ENCODE measurements at places on chromosomes 5 and 9. TPM values are rescaled to one million over a fixed set of nuclear protein-coding genes. Genes with fewer than 3 reads are reported as not detected.

- no peaks in the 10 kb centered on the region for H3K36me3 ChIP-seq
- H3K4me1 ChIP-seq, result no peaks in the 10 kb centered on the region
- H3K27ac ChIP-seq, result no peak overlapping the region
- no peaks in the 10 kb centered on the region for H3K27me3 ChIP-seq
- no peak for DNase-seq
- H3K4me3 ChIP-seq, result no peak overlapping the region
Measured at GRCh38 chr9:3177936-3178335, 334.0 kb upstream of the PUM3 start.

DNA sequence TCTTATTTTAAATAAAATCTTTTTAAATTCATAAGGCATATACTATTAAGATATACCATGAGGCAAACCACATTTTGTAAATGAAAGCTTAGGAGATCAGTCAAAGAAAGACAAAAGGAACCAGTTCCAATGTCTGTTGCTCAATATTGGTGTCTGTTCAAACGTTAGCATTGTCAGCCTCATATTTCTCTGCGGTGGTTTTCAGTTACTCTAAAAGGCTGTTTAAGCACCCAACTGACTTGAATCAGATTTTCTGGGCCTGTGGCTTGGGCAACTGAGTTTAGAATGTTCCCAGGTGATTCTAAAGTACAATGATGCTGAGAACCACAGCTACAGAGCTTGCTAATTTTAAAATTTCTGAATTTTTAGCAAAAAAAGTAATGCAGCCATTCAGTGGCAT is 166.3 kb upstream of the KIF2A start:
- no peaks in the 10 kb centered on the region for H3K36me3 ChIP-seq
- peaks cover 24% of the 10 kb centered on the region for H3K27me3 ChIP-seq
- no peaks in the 10 kb centered on the region for H3K4me1 ChIP-seq
- DNase-seq, result no peak
- H3K27ac ChIP-seq, result no peak overlapping the region
- no peak overlapping the region for H3K4me3 ChIP-seq

DNA sequence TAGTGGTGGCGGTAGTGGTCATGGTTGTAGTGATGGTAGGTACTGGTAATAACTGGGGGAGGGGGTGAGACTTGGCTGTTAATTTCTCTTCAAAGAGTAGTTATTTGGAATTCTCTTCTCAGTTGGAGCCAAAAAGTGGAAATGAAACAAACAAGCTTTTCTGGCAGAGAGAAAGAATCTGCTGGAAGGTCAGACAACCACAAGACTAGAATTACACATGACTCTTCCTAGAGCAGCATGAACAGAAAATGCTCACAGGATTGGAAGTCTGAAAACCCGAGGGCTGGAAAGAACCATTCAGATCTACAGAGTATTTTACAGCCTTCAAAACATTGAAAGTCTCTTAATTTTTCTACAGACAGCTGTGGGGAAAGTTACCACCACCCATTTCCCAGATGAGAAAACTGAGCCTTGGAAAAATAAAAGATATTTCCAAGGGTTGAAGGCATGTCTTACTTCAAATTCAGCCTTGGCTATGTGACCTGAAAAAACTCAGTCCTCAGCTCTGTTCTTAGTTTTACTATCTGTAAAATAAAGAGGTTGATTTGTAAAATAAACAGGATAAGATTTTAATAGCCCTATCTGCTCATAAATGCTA is 42.9 kb upstream of the TRIM32 start:
- H3K27me3 ChIP-seq, result no peaks in the 10 kb centered on the region
- no peak overlapping the region for H3K27ac ChIP-seq
- no peak overlapping the region for H3K4me3 ChIP-seq
- no peaks in the 10 kb centered on the region for H3K4me1 ChIP-seq

DNA sequence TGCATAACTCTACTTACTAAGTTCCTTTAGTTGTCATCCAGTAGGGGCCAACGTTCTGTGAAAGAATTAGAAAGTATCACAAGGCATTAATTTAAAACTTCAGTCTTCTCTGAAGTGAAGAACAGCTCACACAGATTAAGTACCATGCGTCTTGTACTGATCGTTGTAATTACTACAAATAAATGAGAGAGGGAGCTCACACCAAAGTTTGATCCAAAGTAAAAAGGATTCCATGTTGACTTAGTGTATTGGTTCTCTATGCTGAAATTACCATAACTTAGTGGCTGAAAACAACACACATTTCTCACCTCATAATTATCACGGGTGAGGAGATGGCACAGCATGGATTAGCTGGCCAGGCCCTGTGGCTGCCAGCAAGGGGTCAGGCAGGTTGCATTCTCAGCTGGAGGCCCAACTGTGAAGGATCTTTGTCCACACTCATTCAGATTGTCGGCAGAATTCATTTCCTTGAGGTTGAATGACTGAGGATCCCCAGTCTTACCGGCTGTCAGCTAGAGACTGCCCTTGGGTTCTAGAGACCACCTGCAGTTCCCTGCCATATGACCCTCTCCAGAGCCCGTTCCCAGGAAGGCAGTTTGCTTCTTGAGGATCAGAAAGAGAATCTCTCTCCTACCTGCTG is 169.1 kb downstream of the YTHDC2 start:
- H3K27me3 ChIP-seq, result no peaks in the 10 kb centered on the region
- no peak overlapping the region for H3K27ac ChIP-seq
- DNase-seq, result no peak
- H3K4me3 ChIP-seq, result no peak overlapping the region
- H3K36me3 ChIP-seq, result no peaks in the 10 kb centered on the region

- DNase-seq, result no peak
- H3K4me1 ChIP-seq, result no peaks in the 10 kb centered on the region
- H3K27ac ChIP-seq, result no peak overlapping the region
- H3K4me3 ChIP-seq, result no peak overlapping the region
- no peaks in the 10 kb centered on the region for H3K36me3 ChIP-seq
Measured at GRCh38 chr9:108211411-108211955, 644.3 kb downstream of the ACTL7B start.

DNA sequence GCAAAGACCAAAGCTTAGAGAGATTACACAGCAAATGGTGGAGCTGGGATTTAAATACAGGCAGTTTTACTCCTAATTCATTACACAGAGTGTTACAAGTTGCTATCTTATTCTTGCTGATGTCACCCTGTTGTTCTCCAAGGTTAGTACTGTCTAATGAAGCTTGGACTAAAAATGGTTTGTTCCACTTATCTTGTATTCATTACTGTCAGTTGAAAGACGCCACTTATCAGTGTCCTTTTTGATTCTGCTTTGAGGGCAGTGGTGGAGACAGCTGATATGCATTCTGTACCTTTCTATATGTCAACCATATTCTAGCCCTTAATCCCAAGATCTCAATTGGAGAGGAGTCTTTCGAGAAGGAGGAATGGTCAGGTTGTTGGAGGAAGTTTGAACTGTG is 14.0 kb upstream of the DENND4C start:
- H3K36me3 ChIP-seq, result no peaks in the 10 kb centered on the region
- H3K4me1 ChIP-seq, result no peaks in the 10 kb centered on the region
- no peak for DNase-seq
- H3K27ac ChIP-seq, result no peak overlapping the region
- no peak overlapping the region for H3K4me3 ChIP-seq

GRCh38 chr9:72925126-72925789 is 27.6 kb downstream of the ALDH1A1 start:
- no peak overlapping the region for H3K4me3 ChIP-seq
- no peaks in the 10 kb centered on the region for H3K36me3 ChIP-seq
- H3K27ac ChIP-seq, result no peak overlapping the region
- H3K27me3 ChIP-seq, result no peaks in the 10 kb centered on the region
- no peaks in the 10 kb centered on the region for H3K4me1 ChIP-seq

DNA sequence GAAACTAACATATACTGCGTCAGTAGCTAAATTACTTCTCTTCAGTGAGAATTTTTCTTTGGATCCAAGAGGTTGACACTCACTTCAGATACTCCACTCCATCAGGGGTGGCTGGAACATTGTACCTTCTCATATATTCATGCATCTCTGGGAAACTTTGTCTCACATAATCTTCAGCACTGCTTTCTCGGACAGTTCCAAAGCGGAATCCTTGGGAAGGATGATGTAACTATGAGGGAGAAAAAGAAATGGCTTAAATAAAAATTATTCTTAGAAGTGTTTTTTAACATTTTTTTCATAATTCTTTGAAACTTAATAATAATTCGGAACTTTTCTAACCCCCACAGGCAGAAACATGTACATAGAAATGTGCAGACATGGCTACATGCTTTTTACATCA is 33.4 kb upstream of the PPP3R2 start:
- no peak overlapping the region for H3K4me3 ChIP-seq
- no peak overlapping the region for H3K27ac ChIP-seq
- H3K36me3 ChIP-seq, result no peaks in the 10 kb centered on the region

- no peaks in the 10 kb centered on the region for H3K36me3 ChIP-seq
- no peaks in the 10 kb centered on the region for H3K4me1 ChIP-seq
- H3K27me3 ChIP-seq, result no peaks in the 10 kb centered on the region
- H3K4me3 ChIP-seq, result no peak overlapping the region
Measured at GRCh38 chr9:14389146-14389545, 75.2 kb upstream of the NFIB start.

RGS7BP gene
- not detected for total RNA-seq

STKLD1 gene
- 0.74 TPM for total RNA-seq

DNA sequence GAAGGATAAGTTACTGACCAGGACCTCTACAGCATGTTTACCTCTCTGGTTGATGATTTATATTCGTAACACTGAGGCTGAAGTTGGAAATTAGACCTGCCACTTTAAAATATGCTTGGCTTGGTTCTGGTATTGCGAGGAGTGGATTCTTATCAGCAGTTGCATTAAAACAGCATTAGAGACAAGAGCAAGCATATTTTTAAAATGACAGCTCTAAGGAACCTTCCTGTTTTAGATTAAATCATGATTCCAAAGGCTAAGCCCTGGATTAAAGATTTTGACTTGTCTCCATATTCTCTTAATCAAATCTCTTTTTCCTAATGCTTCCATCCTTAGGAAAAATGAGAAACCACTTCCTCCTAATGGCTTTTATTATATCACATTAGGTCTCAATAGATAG is 277.8 kb downstream of the KCTD16 start:
- no peaks in the 10 kb centered on the region for H3K27me3 ChIP-seq
- no peaks in the 10 kb centered on the region for H3K36me3 ChIP-seq
- H3K4me3 ChIP-seq, result no peak overlapping the region
- no peak overlapping the region for H3K27ac ChIP-seq
- DNase-seq, result no peak
- no peaks in the 10 kb centered on the region for H3K4me1 ChIP-seq

GRCh38 chr9:98870782-98871557 is 63.5 kb downstream of the GALNT12 start:
- H3K27me3 ChIP-seq, result no peaks in the 10 kb centered on the region
- no peak for DNase-seq
- no peak overlapping the region for H3K4me3 ChIP-seq

All from Panc1 (cell line).